ENCODE measurements at places on chromosomes 11 and 22.

DNA sequence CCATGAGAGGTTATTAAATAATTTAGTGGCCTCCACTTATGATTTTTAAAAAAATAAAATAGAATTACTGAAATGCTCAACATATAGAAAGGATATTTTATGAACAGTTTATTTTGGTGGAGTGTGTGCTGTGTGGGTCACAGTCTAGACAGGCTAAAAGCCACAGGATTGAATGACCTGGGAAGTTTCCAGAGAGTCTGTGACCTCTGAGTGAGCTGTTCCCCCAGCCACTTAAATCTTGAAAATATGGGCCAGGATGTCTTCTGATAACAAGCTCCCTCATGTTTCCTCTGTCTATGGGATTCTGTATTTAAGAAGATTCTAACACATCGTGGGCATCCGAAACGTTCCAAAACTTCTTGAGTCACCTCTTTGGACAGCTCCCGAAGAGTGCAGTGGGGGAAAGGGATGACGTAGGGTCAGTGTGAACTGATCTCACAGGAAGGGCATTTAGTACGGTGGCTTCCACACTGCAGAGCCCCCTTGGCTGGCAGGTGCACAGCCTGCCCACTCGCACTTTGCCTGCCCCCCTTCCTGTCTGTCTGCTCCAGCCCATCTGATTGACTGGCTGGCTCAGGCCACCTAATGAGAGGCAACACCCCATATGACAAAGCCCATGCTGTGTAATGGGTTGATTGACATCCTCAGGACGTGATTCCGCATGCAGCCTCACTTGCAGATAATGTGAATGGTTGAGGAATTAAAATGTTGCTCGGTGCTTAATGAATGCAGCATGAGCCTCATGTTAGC, 97.4 kb downstream of the NTM start:
- no peak for DNase-seq

DNA sequence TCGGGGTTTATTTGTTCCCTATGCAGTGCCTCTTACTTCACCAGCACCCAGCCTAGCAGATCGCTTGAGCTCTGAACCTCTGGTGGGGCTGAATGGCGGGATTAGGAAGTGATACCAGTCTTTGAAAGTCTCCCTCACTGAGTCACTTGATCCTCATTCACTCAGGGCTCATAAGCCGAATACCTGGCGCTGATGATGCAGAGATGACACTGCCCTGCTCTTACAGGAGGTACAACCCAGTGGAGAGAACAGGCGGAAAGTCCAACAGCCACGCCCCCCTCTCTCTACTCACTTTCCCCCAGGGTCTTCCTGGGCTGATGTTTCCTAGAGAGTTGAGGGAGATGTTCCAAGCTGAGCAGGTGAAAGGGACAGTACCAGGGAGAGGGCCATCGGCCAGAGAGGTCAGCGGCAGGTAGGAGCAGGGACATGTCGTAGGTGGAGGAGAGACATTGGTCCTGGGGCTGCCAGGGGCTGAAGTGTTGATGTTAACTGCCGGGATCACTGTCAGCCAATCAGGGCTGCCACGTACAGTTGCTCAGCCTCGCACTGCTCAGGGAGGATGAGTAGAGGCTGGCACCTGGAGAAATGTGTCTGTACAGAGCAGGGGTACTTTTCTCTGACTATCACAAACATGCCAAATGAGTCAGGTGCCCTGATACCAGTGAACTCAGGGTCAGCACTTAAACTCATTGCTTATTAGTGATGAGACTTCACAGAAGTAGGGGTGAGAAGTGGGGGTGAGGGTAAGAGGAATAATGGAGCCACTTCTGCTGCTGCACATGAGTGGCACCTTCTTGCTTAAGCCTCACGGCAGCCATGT, 9.9 kb upstream of the APOBEC3A start:
- DNase-seq = no peak

DNA sequence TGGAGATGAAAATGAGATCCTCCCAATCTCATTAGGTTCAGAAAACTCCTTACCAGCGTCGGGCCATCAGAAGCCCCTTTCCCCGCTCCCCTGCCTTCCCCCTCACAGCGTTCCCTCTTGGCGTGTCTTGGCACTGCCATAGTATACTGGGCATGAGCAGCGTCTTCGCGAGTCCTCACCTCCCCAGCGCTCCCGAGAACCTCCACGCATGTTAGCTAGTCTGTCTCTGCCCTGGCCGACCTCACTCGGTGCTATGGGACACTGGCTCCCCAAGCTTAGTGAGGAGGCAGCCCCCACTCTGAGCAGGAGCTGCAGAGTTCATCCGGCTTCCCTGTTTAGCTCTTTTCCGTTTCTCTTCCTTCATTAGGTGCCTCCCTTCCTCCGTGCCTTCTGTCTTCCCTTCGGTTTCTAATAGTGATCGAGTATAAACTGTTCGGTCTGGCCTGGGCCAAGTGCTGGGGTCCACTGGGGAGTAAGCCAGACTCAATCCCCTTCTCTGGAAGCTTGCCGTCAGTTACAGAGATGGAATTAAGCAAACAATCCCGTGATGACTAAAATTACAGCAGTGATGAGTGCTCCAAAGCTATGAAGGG, 63.8 kb upstream of the OPCML start:
- DNase-seq = no peak

- DNase-seq = no peak
These were observed 42.6 kb downstream of the ACER3 start for GRCh38 chr11:76903325-76903724.

- DNase-seq = no peak
These were observed 254.0 kb upstream of the FAT3 start for GRCh38 chr11:91970624-91971023.

DNA sequence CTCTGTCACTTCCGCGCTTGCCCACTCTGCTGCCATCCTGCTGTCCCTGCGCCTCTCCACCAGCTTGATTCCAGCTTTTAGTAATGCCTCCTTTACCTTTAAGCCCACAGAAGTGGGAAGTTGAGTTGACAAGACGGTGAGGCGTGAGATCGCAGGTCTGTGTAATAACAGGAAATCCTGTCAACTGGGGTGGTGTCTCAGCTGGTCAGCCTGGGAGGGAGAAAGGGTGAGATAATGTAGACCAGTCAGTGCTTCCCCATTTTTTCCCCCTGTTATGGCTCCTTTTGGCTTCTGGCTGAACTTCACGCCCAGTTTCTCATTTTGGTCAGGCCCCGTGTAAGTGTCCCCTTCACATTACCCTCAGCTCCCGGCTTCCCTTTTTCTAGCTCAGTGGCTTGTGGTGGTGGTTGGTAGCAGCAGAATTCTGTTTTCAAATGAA, 98.9 kb downstream of the TRAF6 start:
- no peak for DNase-seq

DNA sequence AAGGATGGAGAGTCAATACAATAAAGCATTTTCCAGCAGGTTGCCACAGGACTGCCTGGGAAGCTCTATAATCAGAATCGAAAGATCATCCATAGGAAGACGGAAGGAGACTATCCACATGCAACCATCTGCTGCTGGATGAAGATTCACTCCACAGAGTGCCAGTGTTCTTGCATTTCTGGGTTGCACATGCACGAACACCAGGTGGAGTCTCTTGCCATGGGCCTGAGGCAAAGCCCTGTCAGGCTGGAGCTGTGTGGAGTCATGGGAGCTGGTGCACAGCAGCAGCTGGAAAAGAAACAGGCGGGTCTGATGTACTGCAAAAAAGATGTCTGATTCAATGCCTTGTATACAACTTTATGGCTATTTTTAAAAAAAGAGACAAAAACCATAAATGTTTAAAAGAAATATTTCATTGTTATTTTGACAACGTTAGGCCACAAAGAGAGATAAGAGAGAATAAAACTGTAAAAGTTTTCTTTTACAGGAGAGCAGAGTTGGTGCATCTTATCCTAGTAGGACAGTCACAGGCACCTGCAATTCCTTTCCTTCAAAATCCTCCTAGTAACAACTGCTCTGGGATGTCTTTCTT, 12.9 kb upstream of the FAT3 start:
- DNase-seq = no peak

- no peak for DNase-seq
These were observed 16.5 kb upstream of the WT1 start for GRCh38 chr11:32451808-32452207.

DNA sequence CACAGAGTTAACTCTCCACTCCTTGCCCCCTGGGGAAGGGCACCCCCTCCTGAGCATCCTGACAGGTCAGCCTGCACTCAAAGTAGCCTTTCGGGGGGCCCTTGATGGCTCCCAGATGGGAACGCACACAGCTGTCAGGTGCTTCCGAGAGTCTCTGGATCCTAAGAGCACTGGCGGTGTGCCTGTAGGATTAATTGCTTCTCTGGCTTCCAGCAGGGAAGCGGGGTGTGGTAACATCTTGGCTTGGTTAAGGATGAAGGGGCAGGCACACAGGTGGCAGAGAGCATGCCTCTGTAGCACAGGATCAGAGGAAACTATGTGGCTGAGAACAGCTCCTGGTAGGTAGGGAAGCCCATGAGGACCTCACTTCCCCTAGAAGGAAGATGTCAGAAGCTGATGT, 199.8 kb downstream of the MIAT start:
- no peak for DNase-seq

DNA sequence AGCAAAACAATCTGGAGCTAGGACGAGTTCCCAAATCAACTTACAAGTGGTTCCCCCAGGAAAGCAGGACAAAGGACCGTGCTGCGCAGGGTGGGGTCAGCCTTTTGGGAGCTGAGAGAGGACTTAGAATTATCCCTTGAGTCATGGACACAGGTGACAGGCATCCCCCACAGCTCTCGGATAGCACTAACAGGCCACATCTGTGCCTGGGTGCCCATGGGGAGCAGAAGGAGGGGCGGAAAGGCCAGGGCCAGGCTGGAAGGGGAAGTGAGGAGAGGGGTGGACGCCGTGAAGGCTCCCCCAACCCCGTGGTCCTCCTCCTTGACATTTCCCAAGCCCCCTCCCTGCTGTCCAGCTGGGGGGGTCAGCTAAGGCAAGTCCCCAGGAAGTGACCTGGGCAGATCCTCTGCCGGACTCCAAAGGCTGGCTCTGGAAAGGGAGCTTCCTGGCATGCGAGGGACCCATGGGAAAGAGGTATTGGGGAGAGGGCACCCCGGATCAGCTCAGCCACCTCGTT, 31.6 kb upstream of the A4GALT start:
- DNase-seq = no peak
